Natural killer cell (primary cell): ENCODE measurements at places on chromosomes 6 and 20. TPM values are rescaled to one million over a fixed set of nuclear protein-coding genes. Genes with fewer than 3 reads are reported as not detected.

ACTL10 gene
- total RNA-seq: 1.1 TPM

TREM1 gene
- total RNA-seq: 9.5 TPM

LY6G5B gene
- total RNA-seq: 50.0 TPM

KCNB1 gene
- total RNA-seq: 0.09 TPM

WFDC5 gene
- not detected for total RNA-seq

LST1 gene
- 25.4 TPM for total RNA-seq

HRH3 gene
- total RNA-seq: not detected

ADGB gene
- not detected for total RNA-seq

KCNQ5 gene
- 9.7 TPM for total RNA-seq

ASIP gene
- not detected for total RNA-seq

MROH8 gene
- total RNA-seq: 3.2 TPM

TPBG gene
- not detected for total RNA-seq

BHLHE23 gene
- total RNA-seq: not detected

FAM209B gene
- 3.1 TPM for total RNA-seq

ZNF451 gene
- 131 TPM for total RNA-seq

TBPL1 gene
- 71.0 TPM for total RNA-seq

ARMC12 gene
- 1.5 TPM for total RNA-seq

C20orf141 gene
- not detected for total RNA-seq

GUCA1A gene
- not detected for total RNA-seq

RCAN2 gene
- total RNA-seq: not detected

COL20A1 gene
- not detected for total RNA-seq

FHL5 gene
- total RNA-seq: not detected

WFDC10A gene
- not detected for total RNA-seq

TCF15 gene
- not detected for total RNA-seq

FOXA2 gene
- total RNA-seq: not detected

OR2H1 gene
- total RNA-seq: not detected

PGK2 gene
- not detected for total RNA-seq

FAM83B gene
- not detected for total RNA-seq

NCOA3 gene
- 57.8 TPM for total RNA-seq

MRS2 gene
- total RNA-seq: 10.8 TPM

CLVS2 gene
- not detected for total RNA-seq

COQ3 gene
- 3.7 TPM for total RNA-seq

CCM2L gene
- not detected for total RNA-seq

WFDC10B gene
- not detected for total RNA-seq

ALDH5A1 gene
- total RNA-seq: 7.5 TPM

C6orf47 gene
- total RNA-seq: 25.9 TPM

MRPL2 gene
- 33.4 TPM for total RNA-seq

FABP7 gene
- not detected for total RNA-seq

SIRPG gene
- total RNA-seq: 3.9 TPM

PRDM13 gene
- not detected for total RNA-seq

GNAS-AS1 gene
- total RNA-seq: not detected

BEND6 gene
- not detected for total RNA-seq

NINL gene
- total RNA-seq: 4.9 TPM
